ENCODE measurements at places on chromosomes 2 and 18.

DNA sequence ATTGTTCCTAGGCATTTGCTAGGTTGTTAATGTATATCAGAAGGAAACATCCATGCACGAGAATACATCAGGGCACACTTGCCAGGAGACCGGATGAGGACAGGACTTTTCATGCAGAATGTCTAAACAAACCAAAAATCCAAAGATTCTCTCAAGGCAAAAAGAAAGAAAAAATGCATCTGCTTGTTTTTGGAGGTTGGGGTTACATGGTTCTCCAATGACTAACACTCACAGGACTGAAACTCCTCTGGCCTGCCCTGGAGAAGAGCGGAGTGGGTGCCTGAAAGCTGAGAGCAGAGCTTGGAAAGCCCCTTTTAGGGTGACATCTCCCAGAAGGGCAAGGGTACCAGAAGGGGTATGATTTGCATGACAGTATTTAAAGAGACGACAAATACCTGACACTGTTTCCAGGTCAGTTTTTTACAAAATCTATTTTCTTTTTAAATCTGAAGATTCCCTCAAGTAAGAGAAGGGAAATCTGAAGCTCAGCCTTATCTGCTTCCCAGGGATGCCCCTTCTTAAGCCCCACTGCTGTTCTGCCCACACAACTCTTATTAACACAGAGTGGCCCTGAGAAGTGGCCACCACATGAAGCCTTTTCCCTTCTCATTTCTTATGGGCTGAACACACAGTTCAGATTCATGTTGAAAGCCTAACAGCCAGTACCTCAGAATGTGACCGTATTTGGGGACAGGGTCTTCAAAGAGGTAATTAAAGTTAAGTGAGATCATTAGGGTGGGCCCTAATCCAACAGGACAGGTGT, 216.4 kb downstream of the STK39 start:
- DNase-seq, result no peak

DNA sequence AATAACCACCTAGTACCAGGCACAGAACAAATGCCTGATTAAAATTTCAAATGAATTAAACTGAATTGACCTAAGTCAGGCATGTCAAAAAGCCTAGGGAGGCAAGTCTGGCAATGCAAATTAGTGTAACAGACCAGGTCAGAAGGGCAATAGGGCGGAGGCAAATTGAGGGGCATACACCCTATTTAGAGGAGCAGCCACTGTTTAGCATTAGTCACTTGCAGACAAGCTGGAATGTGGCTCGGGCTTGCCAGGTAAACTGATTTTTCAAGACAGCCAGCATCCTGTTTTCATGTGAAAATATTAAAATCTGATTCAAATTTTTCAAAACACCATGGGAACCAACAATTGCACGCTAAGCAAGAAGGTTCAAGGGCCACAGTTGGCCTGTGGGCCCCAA, 160.3 kb downstream of the EN1 start:
- DNase-seq, result no peak

DNA sequence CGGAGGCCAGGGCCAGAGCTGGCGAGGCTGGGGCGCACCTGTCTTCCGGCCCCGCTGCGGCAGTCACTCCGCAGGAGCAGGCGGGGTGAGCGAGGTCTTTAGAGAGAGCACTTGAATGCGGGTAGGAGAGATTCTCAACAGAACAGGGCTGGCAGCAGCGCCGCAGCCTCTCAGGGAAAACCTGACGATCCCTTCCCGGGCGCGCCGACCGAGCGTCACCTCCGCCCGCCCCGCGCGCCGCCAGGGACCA, 526 bp downstream of the PRKRA start:
- DNase-seq, result no peak

GRCh38 chr2:239599299-239599698, 198.5 kb upstream of the HDAC4 start:
- no peak for DNase-seq

DNA sequence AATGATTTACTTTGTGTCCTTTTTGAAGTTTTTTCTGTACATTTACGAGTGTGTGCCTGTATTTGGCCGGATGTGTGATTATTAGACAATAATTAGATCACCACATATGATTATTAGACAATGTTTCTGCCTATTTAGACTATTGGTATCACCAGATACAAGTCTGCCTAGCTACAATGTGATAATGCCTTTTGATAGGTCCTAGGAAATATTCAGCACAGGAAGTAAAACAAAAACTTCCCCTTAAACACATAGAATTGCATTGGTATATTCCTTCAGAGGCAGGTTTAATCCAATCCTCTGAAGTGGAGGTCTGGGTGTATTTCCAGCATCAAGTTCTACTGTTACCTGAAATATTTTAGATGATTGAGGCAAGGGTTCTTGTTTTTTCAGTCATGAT, 275.1 kb downstream of the TGIF1 start:
- no peak for DNase-seq

Data from CD4-positive, alpha-beta T cell treated with Interleukin-21 for 1 hour (primary cell).